Stimulated activated CD8-positive, alpha-beta memory T cell treated with anti-CD3 and anti-CD28 coated beads, Interleukin-2, amount 100 ng/mL, for 1 hour (primary cell): ENCODE measurements at places on chromosomes 12 and 14.

DNA sequence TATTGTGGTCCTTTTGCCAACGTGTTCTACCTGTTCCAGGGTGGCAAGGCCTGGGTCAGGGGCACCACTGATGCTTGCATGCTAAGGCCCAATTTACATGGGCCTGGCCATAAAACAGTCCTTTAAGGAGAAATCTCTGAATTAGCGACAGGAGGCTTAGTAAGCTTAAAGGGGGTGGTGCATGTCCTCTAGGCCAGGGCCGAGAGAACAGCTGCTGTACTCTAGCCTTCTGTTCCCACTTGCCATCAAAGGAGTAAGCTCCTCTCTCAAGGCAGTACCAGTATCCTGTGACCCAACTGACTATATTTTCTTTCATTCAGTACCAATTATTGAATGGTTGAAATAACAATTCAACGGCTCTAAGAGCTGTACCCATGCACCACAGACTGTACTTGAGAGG, 67.7 kb upstream of the ZDHHC17 start:
- DNase-seq = no peak

- DNase-seq = no peak
Measured at GRCh38 chr14:53192052-53192760, 39.1 kb upstream of the DDHD1 start.

DNA sequence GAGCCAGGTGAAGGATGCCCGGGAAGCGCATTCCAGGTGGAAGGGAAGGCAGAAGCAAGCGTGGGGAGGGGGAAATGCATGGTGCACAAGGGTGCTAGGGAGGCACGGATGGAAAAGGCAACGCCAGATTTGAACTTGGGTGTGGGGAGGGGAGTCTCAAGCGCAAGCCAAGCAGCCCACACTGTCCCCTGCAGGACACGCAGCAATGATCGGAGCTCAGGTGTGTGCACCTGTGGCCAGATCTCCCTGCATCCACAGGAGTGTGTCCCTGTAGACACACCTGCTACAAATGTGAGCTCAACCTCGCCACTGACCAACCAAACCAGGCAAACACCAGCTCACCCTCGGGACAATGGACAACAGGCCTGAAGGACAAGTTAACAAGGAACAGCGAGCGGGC, 63.2 kb downstream of the SCARB1 start:
- no peak for DNase-seq

DNA sequence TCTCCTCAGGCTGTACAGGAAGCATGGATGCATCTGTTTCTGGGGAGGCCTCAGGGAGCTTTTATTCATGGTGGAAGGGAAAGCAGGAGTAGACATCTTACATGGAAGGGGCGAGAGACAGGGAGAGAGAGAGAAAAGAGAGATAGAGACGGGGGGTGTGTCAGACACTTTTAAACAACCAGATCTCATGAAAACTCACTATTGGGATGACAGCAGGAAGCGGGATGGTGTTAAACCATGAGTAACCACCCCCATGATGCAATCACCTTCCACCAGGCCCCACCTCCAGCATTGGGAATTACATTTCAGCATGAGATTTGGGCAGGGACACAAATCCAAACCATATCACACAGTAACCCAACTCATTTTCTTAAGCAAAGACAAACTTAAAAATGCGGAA, 110.0 kb upstream of the EEA1 start:
- DNase-seq = no peak

GRCh38 chr14:72565149-72565559, 328.7 kb downstream of the DPF3 start:
- DNase-seq = no peak

- DNase-seq = no peak
Measured at GRCh38 chr14:55356913-55357312, 54.7 kb downstream of the ATG14 start.

DNA sequence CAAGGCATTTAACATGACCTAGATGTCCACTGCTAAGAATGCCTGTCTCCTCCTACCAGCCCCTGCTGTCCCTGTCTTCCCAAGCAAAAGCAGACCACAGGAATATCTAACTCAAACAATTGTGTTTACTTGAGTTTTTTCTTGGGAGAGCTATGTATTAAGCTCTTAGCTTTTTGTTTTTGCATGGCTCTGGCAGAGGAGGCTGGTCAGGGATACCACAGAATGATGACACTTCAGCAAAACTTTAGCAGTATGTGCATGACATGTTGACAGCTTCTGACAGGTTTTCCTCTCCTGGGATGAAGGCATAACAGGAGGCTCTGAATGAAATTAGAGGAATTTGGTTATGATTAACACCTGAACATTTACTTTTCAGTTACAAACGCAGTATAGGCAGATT, 6.9 kb downstream of the TMBIM6 start:
- DNase-seq = no peak

DNA sequence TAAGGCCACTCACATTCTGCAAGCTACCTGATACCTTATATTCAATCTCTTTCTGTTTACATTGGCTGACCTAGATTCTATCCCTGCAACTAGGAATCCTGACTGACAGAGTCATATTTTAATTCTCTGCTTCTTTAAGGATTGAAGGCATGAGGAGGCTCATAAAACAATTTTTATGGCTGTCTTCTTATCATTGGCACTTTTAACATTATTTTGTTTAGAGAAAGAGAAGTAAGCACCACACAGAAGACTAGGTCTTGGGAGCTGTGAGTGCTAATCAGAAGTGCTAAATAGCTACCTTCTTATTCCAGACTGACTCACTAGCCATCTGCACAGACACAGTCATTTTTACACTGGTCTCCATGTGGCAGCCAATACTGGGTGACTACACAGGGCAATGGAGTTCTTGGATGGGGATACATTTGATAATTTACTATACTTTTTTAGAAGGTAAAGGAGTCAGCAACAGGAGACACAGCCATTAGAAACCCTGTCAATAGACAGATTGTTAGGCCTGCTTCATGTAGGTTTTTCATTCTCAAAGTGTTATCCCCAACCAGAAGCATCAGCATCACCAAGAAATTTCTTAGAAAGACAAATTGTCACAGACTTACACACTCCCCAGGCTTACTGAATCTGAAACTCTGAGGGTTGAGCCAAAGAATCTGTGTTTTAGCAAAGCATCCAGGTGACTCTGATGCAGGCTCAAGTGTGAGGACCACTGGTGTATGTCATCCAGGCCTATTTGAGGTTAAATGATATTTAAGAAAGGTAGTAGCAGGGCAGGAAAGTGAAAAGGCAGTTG, 214.1 kb downstream of the DUSP6 start:
- no peak for DNase-seq

- DNase-seq = no peak
Measured at GRCh38 chr14:26522967-26523366, 74.9 kb downstream of the NOVA1 start.

GRCh38 chr12:54604436-54604835, 16.0 kb upstream of the PPP1R1A start:
- DNase-seq = no peak

GRCh38 chr12:26204612-26205289, 9.4 kb downstream of the SSPN start:
- DNase-seq = no peak

DNA sequence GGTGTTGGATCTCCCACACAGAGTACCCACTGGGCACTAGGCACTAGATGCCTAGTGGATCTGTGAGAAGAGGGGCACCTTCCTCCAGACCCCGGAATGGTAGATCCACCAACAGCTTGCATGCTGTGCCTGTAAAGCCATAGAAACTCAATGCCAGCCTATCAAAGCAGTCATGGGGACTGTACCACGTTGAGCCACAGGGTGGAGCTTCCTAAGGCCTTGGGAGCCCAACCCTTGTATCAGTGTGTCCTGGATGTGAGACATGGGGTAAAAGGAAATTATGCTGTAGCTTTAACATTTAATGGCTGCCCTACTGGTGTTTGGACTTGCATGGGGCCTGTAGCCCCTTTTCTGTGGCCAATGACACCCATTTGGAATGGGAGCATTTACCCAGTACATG, 1024.9 kb downstream of the TMEM121 start:
- DNase-seq = no peak

GRCh38 chr12:13144266-13144828, 40.9 kb upstream of the GSG1 start:
- DNase-seq = no peak
